Right renal cortex interstitium (tissue), 3 donors: ENCODE measurements at places on chromosomes 1 and 21.

DNA sequence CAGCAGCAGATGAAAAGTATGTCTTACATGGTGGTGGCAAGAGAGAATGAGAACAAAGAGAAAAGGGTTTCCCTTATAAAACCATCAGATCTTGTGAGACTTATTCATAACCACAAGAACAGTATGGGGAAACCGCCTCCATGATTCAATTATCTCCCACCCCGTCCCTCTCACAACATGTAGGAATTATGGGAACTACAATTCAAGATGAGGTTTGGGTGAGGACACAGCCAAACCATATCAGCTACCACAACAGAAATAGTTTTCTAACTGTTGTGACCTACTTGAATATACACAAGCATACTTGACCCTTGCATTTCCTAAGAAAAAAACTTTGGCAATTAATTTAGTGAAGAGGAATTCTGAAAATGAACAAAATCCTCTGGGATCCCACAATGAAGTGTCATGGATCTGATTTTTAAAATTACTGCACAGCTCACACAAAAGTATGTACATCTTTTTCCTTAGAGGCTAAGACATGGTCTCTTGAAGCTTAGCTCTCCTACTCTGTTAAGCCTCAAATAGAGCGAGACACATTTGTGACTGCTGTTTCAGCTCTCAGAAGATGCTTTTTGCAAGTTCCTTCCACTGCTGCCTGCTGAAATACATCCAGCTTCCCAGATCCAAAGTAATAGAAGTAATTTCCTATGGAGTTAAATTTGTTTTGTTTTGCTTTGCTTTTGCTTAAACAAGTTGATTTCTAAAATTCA lies 265.8 kb downstream of the DPYD start:
- DNase-seq, result no peak

DNA sequence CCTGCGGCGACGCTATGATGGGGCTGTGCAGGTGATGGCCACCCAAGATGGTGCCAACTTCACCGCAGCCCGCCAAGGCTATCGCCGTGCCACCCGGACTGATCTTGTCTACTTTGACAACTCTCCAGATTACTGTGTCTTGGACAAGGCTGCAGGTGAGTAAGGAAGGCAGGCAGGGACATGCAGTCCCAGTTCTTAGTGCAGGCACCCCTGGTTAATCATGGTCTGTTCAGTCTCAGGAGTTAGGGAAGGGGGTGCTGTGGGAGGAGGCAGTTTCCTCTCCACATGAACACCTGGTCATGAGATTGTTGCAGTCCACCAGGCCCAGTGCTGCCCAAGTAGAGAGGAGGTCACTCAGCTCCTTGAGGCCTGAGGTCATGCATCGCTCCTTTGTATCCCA lies 8.5 kb downstream of the WNT2B start:
- DNase-seq, result no peak

DNA sequence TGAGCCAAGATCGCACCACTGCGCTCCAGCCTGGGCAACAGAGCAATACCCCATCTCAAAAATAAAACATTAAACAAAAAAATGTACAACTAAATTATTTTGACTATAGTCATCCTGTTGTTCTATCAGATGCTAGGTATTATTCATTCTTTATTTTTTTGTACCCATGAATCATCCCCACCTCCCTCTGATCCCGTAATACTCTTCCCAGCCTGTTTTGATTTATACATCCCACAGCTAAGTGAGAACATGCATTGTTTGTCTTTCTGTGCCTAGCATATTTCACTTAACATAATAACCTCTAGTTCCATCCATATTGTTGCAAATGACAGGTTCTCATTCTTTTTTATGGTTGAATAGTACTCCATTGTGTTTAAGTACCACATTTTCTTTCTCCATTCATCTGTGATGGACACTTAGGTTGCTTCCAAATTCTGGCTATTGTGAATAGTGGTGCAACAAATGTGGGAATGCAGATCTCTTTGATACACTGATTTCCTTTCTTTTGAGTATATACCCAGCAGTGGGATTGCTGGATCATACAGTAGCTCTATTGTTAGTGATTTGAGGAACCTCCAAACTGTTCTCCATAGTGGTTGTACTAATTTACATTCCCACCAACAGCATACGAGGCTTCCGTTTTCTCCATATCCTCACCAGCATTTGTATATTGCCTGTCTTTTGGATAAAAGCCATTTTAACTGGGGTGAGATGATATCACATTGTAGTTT lies 84.4 kb downstream of the MACF1 start:
- no peak for DNase-seq

DNA sequence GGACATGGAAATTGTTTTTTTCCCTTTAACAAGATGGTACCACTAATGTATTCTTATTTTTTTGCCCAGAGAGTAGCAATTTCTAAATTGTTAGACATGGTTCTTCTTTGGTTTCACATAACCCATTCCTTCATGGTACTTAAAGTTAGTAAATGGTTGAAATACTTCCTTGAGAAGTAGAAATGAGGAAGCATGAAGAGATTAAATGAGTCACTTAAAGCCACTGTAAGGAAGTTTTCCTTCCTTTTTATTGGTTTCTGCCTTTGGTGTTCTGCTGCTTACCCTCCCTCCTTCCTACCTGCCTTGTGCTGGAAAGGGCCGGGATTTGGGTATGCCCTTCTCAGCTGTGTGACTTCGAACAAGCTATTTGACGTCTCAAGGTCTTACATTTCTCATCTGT lies 101.0 kb downstream of the KIF26B start:
- DNase-seq, result no peak

DNA sequence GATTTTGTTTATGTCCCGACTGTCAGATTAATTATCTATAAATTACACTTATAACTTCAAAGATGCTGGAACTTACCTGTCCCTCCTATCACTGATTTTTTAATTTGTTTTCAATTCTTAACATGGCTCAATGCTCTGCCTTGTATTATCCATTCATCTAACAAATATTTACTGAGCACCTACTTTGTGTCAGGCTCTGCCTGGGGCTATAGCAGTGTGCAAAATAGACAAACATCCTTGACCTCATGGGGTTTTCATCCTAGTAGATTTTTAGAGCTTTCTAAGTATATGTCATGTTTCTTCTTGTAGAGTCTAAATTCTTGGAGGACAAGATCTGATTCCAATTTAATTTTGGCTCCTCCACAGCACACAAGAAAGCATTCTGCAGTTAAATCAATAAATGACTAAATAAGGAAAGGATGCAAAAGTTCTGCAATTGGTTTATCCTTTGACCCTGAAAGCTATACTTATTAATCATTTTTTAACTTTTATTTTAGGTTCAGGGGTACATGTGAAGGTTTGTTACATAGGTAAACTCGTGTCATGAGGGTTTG lies 10.8 kb upstream of the SMYD2 start:
- no peak for DNase-seq
